GM04503 (cell line): ENCODE measurements at places on chromosomes 3 and 15.
A peak's percentile ranks its signal among the peaks of the same experiment; 100 is the strongest.

DNA sequence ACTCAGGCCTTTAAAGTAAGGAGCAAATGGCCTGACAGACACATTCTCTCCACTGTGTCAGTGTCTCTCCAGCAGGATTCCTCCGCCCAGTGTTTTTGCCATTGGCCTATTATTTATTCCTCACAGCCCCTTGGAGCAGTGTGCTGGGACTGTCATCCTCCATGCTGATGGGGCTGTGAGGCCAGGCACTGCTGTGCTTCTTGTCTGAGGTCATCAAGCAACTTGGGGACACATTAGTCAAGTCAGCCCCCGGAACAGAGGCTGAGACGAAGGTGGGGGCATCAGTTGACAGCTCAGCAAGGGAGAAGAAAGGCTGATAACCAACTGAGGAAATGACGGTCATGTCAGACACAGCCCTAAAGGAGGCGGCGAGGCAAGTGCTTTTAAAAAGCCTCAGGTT, 67.4 kb downstream of the XXYLT1 start:
- no peak for DNase-seq

DNA sequence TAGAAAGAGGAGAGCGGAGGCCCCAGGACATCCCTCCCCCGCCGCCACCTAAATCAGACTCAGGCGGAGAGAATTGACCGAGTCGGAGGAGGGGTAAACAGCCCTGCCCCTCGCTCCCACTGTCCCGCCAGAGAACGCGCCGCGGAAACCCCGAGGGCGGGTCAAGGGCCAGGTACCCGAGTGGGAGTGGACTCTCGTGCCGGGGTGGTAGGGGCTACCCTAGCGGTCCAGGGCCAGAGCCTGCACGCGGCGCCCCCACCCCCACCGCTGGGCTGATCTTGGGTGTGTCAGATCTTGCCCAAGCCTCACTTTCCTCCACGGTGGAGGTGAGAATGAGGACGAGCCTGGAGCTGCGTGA, 19.0 kb downstream of the SPATA12 start:
- DNase-seq: no peak

GRCh38 chr3:129577925-129578786, 28.3 kb downstream of the PLXND1 start:
- DNase-seq: no peak

DNA sequence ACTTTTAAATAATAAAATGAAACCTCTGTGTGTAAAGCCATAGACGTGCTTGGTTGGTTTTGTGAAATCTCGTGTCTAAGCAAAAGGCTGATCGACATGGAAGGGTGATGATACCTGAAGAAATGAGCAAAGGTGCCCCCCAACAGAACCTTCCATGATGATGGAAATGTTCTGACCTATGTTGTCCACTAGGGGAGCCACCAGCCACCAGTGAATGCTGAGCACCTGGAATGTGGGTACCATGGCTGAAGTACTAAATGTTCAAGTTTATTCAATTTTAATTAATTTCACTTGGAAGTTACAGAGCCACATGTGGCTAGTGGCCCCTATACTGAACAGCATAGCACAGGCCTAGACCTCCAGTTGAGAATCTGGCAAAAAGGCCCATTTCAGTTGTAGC, 158.8 kb downstream of the POLR2M start:
- no peak for DNase-seq

GRCh38 chr15:89408372-89409183, 74.0 kb upstream of the POLG start:
- DNase-seq: no peak

- DNase-seq: no peak
Observed at GRCh38 chr15:29377161-29377560, 107.5 kb upstream of the NSMCE3 start.

DNA sequence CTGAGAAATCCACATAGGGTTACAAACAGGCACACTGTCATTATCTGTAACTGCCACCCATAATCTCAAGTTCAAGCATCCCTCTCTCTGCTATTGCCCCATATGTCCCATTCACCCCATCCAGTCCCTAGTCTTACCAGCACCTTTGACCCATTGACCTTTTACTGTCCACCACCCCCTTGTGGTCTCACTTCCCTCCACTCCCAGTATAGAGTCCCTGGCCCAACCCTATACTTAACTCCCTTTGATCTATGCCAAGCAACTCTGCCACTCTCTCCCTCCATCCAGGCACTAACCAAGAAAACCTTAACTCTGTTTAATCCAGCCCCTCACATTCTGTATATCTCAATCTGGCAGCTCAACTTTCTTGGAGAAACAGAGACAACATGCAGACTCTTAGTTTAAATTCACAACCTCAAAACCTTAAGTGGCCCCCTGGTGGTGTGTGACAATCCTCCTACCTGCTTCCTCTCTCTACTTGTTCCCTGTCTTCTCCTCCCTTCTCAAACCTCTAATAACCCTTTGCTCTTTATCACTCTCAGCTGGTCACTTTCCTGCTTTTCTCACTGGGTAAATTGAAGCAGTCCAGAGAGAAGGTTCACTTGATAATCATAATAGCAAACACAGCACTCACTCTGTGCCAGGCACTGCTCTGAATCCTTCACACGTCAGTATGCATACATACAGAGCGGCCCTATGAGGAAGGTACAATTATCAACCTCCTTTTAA, 162.7 kb downstream of the STT3B start:
- no peak for DNase-seq

GRCh38 chr15:92881211-92881754, 18.8 kb upstream of the CHD2 start:
- no peak for DNase-seq

DNA sequence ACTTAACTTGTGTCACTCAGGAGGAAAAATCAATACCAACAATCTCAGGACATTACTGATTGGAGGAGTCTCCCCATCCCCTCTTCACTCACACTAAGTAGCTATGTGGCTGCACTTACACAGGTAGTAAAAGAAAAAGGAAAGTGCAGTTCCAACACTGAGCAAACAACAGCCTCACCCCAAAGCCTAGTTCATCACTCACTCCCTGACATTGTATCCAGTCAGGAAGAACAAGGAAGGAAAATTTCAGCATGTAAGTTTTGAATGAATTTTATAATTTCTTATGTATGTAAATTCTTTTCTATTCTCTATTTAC, 273.4 kb downstream of the IGSF11 start:
- no peak for DNase-seq

DNA sequence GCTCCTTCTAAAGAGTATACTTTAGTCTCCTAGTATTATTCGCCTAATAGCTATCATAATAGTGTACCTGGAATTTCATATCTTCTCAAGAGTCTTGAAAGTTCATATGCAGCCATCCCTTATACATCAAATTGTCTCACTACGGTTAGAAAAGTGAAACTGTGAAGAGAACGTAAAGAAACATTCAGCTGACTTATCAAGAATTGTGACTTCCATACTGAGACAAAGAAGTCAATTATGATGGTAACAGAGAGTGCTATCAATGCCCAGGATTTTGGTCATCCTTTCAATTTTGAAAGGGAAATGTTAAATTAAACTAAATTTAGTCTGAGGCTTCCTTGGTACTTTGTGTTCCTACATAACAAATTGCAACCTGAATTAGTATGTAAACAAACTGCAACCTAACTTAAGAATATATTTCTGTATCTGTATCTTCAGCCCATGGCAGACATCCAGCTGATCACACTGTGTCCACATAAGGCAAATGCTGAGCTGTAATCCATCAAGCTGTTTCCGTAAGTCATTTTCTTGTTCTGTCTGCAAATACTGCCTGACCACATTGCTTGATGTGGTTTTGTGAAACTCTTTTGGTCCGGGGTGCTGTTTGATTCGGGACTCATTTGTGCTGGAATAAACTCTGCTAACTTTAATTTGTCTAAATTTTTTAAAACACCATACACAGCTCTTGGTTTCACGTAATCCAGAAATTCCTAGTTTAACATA, 469.6 kb downstream of the SI start:
- DNase-seq: no peak

DNA sequence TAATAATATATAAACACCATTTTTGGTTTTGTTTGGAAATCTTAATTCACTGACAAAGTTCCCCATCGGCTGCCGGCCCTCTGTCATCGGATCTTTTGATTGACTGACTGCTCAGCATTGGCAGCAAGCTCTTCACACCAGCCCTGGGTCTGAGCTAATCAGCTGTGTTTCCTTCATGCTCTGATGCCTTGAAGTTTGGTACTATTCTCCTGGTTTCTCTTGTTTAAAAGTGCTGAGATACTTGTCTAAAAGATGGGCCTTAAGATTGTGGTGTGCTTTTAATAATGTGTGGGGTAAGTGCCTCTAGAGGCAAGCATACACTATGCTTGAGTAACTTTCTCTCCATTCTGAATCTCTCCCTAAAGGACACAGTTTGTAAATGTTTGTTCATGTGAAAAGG, 415.5 kb upstream of the TPRG1 start:
- DNase-seq: no peak

DNA sequence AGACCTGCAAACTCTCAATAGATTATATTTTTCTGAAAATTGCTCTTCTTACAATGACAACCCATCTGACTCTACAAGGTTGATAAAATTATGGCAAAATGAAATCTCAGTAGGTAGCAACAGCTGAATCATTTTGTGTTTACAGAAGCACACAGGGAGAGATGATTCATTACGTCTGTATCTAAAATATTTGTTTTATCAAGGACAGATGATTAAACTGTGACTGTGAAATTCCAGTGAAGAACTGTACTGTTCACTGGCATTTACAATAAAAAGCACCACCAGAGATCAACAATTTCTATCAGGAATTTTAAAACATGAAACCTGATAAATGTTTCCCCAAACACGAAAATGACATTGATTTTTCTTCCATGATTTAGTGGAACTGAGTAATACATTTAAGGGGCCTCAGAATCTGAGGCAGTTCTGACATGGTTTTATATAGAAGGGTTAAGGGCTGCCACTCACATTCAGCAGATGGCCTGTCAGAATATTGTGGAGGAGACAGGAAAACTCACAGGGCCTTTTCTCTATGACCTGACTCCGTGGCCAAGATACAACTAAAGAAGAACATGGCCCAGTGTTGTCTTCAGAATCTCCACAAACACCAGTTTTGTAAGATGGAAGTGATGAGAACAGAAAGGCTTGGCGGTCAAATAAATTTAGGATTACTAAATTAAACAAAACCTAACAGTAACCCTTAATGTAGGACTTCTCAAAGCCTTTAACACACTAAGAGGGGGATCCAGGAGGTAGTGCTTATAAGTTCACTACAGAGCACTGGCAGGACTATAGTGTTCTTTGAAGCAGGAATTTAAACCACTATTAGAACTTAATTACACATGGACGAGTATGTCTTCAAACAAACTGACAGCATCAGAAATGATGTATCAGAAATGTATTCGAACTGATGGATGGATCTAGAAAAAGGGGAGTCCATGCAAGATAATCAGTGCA, 25.9 kb downstream of the RAD18 start:
- peak; percentile 70 for DNase-seq

DNA sequence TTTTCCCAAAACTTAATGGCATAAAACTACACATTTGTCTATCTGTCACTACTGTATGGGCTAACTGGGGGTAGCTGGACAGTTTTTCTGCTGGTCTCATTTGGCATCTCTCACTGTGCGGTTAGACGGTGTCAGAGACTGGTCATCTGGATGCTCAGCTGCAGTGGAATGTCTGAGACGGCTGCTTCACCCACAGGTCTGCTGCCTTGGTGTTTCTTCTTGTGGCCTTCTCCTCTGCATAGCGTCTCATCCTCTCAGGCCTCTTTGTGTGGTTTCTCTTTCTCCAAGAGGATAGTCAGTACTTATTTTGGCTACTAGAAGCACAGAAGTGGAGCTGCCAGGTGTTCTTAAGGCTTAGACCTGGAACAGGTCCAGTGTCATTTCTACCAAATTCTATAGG, 35.9 kb upstream of the GOLGA6L9 start:
- DNase-seq: peak; percentile 41

DNA sequence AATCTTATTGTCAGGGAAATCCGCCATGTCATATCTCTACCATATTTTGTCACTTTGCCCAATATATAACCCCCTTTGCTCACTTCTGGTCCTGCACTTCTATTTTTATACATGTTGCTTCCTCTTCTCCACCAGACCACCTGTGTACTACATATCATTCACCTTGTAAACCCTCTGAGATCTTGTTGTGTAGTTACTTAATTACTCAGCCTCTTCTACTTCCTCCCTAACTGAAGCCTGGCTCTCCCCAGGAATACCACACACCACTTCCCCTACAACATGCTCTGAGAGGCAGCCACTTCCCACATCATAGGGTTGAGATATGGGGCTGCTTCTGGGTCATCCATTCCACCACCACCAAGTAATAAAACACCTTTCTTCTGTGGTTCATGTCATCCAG, 10.0 kb downstream of the HEXA start:
- no peak for DNase-seq

DNA sequence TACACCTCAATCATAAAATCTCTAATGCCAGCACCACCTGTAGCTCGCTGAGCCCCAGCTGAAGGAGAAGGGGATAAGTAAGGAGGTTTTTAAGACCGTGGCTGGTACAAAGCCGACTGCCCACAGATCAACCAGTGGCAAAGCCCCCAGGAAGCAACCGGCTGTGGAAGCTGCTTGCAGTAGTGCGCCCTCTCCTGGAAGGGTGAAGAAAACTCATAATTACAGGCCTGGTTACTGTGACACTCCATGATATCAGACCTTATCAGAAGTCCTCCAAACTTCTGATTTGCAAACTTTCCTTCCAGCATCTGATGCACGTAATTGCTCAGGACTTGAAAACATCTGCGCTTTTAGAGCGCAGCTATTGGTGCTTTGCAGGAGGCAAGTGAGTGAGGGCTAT, 63.1 kb upstream of the MCTP2 start:
- no peak for DNase-seq

GRCh38 chr3:38702231-38702630, 52.7 kb upstream of the SCN5A start:
- DNase-seq: no peak

DNA sequence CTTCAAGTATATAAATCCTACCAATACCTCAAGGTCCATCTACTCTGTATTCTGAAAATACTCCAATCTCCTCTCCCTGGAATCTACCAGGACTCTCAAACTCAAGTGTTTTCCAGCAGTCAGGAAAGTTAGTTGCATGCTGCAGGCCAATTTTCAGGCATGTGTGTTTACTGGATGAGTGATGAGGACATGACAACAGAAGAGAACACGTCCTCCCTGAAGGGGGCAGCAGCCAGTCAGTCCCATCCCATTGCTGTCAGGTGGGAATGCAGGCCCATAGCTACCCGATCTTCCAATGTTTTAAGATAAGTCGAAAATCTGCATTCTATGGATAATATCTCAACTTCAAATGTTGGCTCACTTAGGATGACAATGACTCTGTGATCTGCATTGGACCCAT, 496.2 kb downstream of the FHIT start:
- DNase-seq: no peak

- DNase-seq: no peak
Observed at GRCh38 chr15:80906159-80906766, 83.4 kb downstream of the MESD start.

DNA sequence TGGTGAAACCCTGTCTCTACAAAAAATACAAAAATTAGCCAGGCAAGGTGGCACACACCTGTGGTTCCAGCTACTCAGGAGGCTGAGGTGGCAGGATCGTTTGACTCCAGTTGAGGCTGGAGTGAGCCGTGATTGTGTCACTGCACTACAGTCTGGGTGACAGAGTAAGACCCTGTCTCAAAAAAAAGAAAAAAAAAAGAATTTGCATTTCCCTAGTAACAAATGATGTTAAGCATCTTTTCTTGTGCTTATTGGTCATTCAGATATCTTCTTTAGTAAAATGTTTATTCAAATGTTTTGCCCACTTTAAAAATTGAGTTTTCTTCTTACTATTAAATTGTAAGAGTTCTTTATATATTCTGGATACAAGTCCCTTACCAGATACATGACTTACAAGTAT, 48.7 kb downstream of the NFKBIZ start:
- DNase-seq: no peak
